ENCODE measurements at places on chromosomes 16 and 17. TPM values are rescaled to one million over a fixed set of nuclear protein-coding genes. Genes with fewer than 3 reads are reported as not detected.

The SEPTIN12 gene
- not detected for total RNA-seq

The MXRA7 gene
- total RNA-seq: 185 TPM

The GPR139 gene
- not detected for total RNA-seq

The SOST gene
- not detected for total RNA-seq

GRCh38 chr16:17798716-17799115 is 328.0 kb upstream of the XYLT1 start:
- DNase-seq: no peak

- no peak for DNase-seq
Observed at GRCh38 chr17:81582749-81583148, 30.6 kb upstream of the FAAP100 start.

GRCh38 chr16:28167221-28167620 is 44.5 kb downstream of the XPO6 start:
- no peak for DNase-seq

The CCDC154 gene
- total RNA-seq: 3.3 TPM

- no peak for DNase-seq
Observed at GRCh38 chr16:35252356-35252936, 1793.0 kb downstream of the TP53TG3F start.

DNA sequence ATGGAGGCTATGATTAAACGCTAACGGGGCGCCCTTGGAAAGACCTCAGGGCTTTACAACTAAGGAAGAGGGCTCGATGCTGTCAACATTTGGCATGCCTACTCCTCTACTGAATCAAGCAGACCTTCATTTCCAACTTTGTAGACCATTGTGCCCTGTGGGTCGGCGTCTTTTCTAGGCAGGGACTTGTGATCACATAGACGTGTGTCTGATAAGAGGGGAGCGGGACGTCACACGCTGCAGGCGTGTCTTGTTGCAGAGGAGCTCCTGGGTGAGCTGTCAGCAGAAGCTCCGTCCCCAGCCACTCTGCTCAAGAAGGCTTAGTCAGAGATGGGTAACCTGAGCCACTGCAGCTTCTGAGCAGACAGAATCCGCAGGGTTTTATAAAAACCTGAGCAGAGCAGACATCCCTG is 2.8 kb downstream of the MAPK8IP3 start:
- no peak for DNase-seq

- no peak for DNase-seq
Observed at GRCh38 chr16:82638095-82638798, 11.5 kb downstream of the CDH13 start.

DNA sequence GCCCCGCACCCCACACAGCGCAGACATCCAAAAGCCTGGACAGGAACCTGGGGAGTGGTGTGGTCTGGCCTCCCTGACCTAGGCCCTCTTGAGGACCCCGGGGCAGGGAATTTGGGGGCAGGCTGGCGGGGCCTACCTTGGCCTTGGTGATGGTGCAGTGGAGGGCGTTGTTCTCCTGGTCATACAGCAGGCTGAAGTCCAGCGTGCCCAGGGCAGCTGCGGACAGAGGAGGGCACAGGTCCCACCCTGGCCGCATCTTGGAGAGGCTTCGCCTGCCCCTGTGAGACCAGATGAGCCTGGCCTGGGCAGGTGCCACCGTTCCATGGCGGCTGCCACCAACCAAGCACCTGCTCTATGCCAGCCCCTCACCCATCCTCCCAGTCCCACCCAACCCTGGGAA is 9.0 kb downstream of the DOC2B start:
- no peak for DNase-seq

The SCRN2 gene
- 39.4 TPM for total RNA-seq

GRCh38 chr16:23252310-23252709 is 49.8 kb upstream of the SCNN1B start:
- DNase-seq: no peak

The STAC2 gene
- 0.49 TPM for total RNA-seq

DNA sequence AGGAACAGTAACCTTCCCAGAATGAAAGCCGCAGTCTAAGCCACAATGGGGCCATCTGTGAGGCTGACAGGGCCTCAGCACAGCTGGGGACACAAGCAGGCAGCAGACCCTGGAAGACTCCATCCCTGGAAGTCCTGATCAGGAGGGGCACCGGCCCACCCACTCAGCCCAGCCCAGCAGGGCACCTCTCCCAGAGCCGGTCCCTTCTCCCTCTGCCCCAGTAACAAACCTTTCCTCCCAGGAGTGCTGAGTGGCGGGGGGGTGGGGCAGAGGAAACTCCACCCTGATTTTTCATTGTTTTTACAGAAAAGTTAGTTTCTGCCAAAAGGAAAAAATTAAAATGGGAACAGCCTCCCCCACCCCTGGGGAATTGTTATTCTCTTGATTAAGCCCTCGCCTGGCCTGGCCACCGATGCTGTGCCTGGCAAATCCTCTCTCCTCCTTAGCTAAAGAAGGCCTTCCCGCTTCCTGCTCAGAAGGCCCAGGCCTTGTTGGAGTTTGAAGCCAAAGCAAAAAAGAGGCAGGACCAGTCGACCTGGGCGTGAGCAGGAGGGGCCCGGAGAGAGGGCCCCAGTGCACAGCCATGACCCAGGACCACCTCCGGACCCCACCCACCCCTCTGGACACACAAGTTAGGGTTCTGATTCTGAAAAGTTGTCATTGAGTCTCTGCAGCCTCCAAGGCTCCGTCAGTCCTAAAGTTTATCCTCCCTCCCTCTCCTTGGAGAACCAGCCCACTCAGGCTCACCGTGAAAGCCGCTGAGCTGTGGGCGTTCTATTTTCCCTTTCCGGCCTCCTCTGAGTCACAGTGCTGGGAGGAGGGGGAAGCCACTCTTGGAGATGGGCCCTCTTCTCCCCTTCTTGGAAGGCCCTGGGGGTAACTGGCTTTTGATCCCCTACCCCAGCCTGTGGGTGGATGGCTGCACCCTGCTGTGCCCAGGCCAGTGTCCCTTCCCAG is 128.4 kb upstream of the TNRC6C start:
- peak; percentile 69 for DNase-seq

The ACE gene
- 14.0 TPM for total RNA-seq

GRCh38 chr17:40017422-40018080 is 2.3 kb downstream of the CSF3 start:
- DNase-seq: no peak

DNA sequence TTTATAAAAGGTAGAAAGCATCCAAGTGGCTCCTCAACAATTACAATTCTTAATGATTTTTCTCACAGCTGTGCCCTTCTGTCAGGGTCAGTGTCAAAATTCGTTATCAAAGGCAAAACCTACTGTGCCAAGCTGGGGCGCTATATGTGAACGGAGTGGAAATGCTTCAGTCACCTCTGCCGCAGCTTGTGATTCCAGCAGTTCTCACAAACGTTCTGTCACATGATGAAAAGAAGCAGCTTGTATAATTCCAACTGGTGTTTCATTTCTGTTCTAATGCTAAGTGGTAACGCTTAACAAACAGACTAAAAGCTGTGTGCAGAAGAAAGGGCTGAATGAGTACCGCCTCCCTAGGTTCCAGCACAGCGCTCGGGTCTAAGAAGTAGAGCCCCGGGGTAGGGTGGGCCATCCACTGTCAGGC is 14.2 kb downstream of the PLD6 start:
- DNase-seq: no peak

The CA4 gene
- total RNA-seq: 13.6 TPM

DNA sequence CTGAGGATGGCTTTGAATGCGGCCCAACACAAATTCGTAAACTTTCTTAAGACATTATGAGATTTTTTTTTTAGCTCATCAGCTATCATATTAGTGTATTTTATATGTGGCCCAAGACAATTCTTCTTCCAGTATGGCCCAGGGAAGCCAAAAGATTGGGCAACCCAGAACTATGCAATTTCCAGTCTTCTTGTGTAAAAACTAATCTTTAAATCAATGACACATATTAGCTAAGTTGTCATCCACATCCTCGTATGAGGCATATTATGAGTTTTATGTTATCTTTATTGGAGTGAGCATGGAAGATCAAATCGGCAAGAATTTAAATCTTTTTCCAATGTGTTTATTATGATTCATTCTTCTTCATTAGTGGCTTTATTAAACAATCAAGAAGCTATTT is 198.6 kb upstream of the HSBP1 start:
- no peak for DNase-seq

DNA sequence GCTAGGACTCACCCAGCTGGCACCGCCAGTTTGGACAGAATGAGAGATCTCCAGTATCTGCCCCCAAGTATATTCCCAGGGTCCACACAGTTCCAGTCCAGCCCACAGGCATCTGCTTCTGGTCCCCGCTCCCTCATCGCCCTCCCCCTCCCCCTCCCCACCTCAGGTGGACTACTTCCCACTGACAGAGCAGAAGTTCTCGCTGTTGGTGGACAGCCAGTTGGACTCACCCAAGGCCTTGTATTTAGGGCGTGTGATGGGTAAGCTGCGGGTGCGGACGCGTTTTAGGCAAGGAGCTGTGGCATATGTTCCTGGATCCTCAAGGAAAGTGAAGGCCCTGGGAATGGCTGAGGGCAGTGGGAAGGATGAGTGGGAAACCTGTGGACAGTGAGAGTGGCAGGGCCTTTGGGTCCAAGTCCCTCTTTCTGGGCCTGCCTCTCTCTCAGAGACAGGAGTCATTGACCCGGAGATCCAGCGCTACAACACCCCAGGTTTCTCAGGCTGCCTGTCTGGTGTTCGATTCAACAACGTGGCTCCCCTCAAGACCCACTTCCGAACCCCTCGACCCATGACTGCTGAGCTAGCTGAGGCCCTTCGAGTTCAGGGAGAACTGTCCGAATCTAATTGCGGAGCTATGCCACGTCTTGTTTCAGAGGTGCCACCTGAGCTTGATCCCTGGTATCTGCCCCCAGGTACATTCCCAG is 14.9 kb downstream of the CNTNAP1 start:
- no peak for DNase-seq

GRCh38 chr17:57407287-57408070 is 151.2 kb downstream of the MSI2 start:
- DNase-seq: no peak

The RCVRN gene
- total RNA-seq: 1.0 TPM

DNA sequence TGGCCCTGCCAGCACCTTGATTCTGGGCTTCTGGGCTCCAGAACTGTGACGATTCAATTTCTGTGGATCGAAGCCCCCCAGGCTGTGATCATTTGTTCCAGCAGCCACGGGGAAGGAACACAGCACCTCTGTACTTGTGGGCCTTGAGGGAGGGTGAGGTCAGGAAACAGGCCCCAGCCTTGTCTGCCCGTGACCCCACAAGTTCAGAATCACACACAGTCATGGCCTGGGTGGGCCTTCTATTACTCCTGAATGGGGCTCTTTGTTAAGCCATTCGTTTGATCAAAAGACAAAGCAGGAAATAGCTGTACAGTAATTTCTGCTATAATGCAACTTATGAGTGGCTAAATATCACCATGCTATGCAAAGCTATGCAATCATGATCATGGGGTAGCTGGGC is 10.1 kb downstream of the ST6GALNAC2 start:
- no peak for DNase-seq

The KRT39 gene
- not detected for total RNA-seq

The STH gene
- total RNA-seq: not detected

The LPO gene
- not detected for total RNA-seq

GRCh38 chr16:88777471-88778270 is 7.3 kb downstream of the PIEZO1 start:
- no peak for DNase-seq
